ENCODE measurements at places on chromosomes 12 and 14. TPM values are rescaled to one million over a fixed set of nuclear protein-coding genes. Genes with fewer than 3 reads are reported as not detected.

DNA sequence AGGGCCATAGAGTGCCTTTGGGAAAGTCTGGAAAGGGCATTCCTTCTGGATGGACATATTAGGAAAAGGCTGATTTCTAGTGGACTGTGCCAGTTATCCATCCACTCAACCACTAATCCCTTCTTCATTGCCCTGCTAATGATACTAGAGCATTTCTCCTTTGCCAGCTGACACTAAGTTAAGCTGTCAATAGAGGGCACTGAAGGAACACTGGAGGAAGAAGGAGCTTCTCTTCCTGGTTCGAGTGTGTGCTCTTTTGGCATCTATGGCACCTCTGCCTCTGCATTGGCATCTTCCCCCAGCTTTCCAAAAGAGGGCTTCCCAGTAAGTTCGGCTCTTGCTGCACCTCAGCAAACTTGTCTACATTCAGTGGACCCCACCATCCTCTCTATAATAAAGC is 165.4 kb downstream of the DERA start:
- H3K27me3 ChIP-seq, result no peaks in the 10 kb centered on the region
- H3K36me3 ChIP-seq, result no peaks in the 10 kb centered on the region
- DNase-seq, result no peak

DNA sequence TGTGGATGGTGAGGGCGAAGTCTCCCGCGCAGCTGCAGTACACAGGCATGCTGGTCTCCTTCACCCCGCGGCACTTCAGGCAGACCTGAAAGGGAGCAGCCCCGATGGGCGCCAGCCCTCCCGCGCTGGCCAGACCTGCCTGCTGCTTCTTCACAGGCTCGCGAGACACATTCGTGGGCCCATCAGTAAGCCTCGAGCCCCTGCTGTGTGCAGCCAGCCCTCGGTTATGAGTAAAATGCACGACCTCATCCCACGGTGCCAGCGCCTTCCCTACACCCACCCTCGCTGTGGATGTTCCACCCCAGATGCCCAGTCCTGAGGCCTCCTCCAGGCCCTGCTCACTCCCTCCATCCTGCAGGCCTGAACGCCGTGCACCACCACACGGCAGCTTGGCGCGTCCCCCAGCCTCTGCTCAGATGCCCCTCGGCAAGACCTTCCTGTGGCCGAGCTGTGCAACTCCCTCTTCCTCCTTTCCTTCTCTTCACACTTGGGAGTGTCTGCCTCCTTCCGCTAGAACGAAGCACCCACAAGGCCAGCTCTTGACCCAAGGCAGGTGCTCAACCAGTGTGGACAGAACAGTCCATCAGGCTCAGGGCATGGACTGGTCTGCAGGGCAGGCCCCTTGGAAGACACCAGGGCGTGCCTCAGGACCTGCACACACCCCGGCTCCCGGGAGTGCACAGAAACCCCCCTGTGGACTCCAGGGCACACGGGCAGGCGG is 6.5 kb downstream of the P2RX2 start:
- H3K4me3 ChIP-seq, result no peak overlapping the region
- peaks cover 9% of the 10 kb centered on the region for H3K4me1 ChIP-seq
- no peak overlapping the region for H3K27ac ChIP-seq

DNA sequence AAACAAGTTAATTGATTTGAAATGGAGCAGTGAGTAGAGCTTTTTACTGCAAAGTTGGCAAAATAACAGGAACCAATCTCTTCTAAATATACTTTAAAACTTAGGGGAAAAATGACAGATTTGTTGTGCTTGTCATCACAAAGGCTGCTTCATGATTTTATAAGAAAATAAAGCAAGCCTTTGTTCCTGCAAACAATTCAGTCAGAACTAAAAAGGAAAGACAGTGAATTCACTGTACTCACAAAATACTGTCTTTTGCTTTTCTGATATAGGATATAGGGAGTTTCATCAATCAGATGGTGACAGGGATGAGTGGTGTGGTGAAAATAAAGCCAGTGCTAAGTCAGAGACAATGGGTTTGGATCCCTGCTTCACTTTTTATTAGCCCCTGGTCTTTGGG is 126.0 kb downstream of the HELB start:
- no peaks in the 10 kb centered on the region for H3K36me3 ChIP-seq
- H3K4me3 ChIP-seq, result no peak overlapping the region
- no peaks in the 10 kb centered on the region for H3K4me1 ChIP-seq
- peaks cover 11% of the 10 kb centered on the region for H3K27me3 ChIP-seq
- DNase-seq, result no peak
- H3K27ac ChIP-seq, result no peak overlapping the region

- H3K36me3 ChIP-seq, result no peaks in the 10 kb centered on the region
- H3K27ac ChIP-seq, result no peak overlapping the region
- no peak for DNase-seq
- no peaks in the 10 kb centered on the region for H3K27me3 ChIP-seq
- no peak overlapping the region for H3K4me3 ChIP-seq
- peaks cover 19% of the 10 kb centered on the region for H3K4me1 ChIP-seq
Measured at GRCh38 chr12:67354966-67355365, 85.8 kb downstream of the CAND1 start.

DNA sequence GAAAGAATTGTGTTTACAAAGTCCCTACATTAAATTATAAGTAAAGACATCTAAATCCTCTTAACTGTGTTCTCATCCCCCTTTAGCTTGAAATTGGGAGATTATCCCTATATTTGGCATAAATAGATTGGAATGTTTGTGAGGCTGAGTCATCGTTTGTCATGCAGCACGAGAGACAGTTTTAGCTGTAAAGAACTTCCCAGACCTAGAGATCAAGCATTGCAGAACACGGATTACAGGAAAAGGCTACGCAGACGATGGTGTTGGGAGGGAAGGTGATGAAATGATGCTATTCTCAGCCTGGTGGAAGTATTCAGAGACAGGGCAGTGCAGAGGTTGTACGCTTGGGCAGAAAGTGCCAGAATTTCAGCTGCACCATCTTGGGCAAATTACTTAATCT is 93.8 kb downstream of the PTPRB start:
- H3K27ac ChIP-seq, result no peak overlapping the region
- H3K4me3 ChIP-seq, result no peak overlapping the region
- no peak for DNase-seq
- H3K36me3 ChIP-seq, result no peaks in the 10 kb centered on the region

DNA sequence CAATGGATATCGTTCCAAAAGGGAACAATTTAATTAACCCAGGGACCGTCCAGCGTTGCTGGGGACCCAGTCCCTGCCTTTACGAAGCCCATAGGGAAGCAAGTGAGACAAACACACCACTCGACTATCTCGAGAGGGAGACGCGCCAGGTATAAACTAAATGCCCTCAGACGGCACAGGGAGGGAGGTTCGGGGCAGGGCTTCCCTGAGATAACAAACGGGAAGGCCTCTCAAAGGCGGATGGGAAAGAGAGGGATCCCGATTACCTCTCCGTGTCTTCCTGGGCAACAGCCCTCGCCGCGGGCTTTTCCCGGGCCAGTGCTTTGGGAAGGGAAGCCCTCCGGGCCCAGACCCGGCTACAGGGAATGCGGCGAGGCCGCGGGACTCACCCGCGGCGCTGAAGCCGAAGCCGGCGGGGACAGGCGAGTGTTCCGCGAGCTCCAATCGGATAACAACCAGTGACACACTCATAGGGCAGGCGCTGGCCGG is 390 bp downstream of the BRAP start:
- peak overlapping the region; percentile 99 for H3K4me3 ChIP-seq
- peaks cover 28% of the 10 kb centered on the region for H3K36me3 ChIP-seq
- no peaks in the 10 kb centered on the region for H3K27me3 ChIP-seq
- peak overlapping the region; percentile 93 for H3K27ac ChIP-seq
- no peak for DNase-seq

GRCh38 chr12:56601503-56601902 is 28.6 kb downstream of the BAZ2A start:
- peaks cover 89% of the 10 kb centered on the region for H3K36me3 ChIP-seq
- peak overlapping the region; percentile 24 for H3K27ac ChIP-seq
- H3K27me3 ChIP-seq, result no peaks in the 10 kb centered on the region
- H3K4me1 ChIP-seq, result no peaks in the 10 kb centered on the region
- peak; percentile 33 for DNase-seq

GRCh38 chr14:55370883-55371455 is 40.7 kb downstream of the ATG14 start:
- no peaks in the 10 kb centered on the region for H3K27me3 ChIP-seq
- DNase-seq, result no peak
- H3K36me3 ChIP-seq, result peaks cover 38% of the 10 kb centered on the region
- H3K4me1 ChIP-seq, result peaks cover 21% of the 10 kb centered on the region

GRCh38 chr12:89571491-89572195 is 45.8 kb upstream of the POC1B start:
- H3K27me3 ChIP-seq, result no peaks in the 10 kb centered on the region
- peaks cover 2% of the 10 kb centered on the region for H3K4me1 ChIP-seq
- no peaks in the 10 kb centered on the region for H3K36me3 ChIP-seq
- no peak overlapping the region for H3K27ac ChIP-seq
- no peak for DNase-seq

- H3K4me3 ChIP-seq, result no peak overlapping the region
- no peak for DNase-seq
- no peaks in the 10 kb centered on the region for H3K36me3 ChIP-seq
Measured at GRCh38 chr12:26402648-26403047, 207.3 kb downstream of the SSPN start.

DNA sequence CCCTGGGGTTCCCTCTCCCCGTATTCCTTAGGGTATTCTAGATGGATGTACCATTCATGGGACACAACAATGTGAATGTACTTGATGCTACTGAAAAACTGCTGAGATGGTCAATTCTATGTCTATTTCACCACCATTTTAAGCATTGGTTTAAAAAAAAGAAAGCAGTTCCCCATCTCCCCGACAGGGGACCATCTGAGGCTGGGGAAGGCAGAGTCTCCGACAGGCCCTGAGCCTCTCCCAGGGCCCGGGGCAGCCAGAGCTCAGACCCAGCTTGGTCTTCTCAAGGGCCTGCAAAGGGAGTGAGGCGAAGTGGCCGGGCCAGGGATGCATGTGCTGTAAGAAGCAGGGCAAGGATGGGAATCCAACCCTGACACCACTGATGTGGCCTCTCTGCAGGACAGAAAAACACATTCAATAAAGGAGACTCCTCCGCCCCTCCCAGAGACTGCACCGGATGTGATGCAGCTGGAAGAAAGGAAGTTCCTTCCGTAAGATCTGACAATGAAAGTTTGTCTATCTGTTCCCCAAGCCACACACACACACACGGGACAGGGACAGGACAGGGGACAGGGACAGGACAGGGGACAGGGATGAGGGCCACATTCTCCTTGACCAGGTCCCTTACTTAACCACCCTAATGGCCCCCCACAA is 234.1 kb downstream of the BCL11B start:
- H3K36me3 ChIP-seq, result no peaks in the 10 kb centered on the region
- no peak for DNase-seq
- no peaks in the 10 kb centered on the region for H3K4me1 ChIP-seq
- H3K27ac ChIP-seq, result no peak overlapping the region
- no peak overlapping the region for H3K4me3 ChIP-seq
- H3K27me3 ChIP-seq, result no peaks in the 10 kb centered on the region

- no peak overlapping the region for H3K4me3 ChIP-seq
- no peak overlapping the region for H3K27ac ChIP-seq
- DNase-seq, result no peak
- no peaks in the 10 kb centered on the region for H3K27me3 ChIP-seq
- peaks cover 73% of the 10 kb centered on the region for H3K36me3 ChIP-seq
Measured at GRCh38 chr12:68823696-68824095, 15.7 kb downstream of the MDM2 start.

DNA sequence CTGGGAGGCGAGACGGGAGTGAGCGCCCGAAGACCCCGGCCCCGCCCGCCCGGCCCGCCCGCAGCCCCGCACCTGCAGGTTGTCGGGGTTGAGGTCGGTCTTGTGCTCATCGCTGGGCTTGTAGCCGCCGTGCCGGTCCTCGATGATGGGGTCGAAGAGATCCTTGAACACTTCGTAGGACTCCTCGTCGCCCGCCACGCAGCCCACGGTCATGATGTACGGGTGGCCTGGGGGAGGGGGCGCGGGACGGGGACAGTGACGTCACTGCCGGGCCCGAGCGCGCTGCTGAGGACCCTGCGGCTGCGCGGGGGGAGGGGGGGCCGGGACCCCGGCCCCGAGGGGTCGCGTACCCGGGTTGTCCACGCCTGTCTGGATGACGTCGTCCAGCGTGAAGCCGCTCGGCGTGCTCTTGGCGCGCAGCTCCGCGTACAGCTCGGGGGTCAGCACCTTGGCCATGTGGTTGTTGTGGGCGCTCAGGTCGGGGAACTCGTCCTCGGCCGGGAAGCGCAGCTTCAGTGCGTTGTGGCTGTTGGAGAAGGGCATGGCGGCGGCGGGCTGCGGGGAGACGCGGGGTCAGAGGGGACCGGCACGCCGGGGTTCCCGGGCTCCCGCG is 573 bp downstream of the CKB start:
- peaks cover 27% of the 10 kb centered on the region for H3K27me3 ChIP-seq
- H3K27ac ChIP-seq, result no peak overlapping the region
- DNase-seq, result no peak
- peaks cover 14% of the 10 kb centered on the region for H3K4me1 ChIP-seq
- H3K36me3 ChIP-seq, result no peaks in the 10 kb centered on the region

GRCh38 chr12:32390572-32391219 is 8.7 kb upstream of the FGD4 start:
- H3K27ac ChIP-seq, result no peak overlapping the region
- H3K4me1 ChIP-seq, result peaks cover 5% of the 10 kb centered on the region
- H3K4me3 ChIP-seq, result peak overlapping the region; percentile 60
- H3K27me3 ChIP-seq, result peaks cover 2% of the 10 kb centered on the region

- no peak overlapping the region for H3K27ac ChIP-seq
- H3K4me3 ChIP-seq, result no peak overlapping the region
- no peak for DNase-seq
- peaks cover 28% of the 10 kb centered on the region for H3K36me3 ChIP-seq
Measured at GRCh38 chr14:77377502-77377844, 294 bp downstream of the SAMD15 start.

- H3K36me3 ChIP-seq, result no peaks in the 10 kb centered on the region
- DNase-seq, result no peak
- H3K27me3 ChIP-seq, result no peaks in the 10 kb centered on the region
- H3K4me1 ChIP-seq, result peaks cover 37% of the 10 kb centered on the region
- no peak overlapping the region for H3K27ac ChIP-seq
Measured at GRCh38 chr12:116146386-116146785, 131.1 kb downstream of the MED13L start.

DNA sequence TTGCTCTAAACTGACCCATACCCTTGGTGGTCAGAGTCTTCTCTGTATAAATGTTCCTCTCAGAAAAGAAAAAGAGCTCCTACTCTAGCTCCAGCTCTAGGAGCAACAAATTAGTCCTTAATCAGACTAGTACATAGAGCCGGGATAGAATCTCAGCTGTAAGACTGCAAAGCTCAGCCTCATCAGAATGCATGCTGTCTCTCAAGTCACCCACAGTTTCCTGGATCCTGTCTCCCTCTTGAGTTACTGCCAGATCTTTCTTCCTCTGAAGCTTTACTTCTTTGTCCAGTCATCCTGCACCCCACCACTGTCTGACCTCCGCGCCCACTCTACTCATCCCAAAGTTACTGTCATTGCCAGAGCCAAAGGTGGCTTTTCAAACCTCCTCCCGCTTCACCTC is 139.3 kb upstream of the PRMT8 start:
- peaks cover 3% of the 10 kb centered on the region for H3K27me3 ChIP-seq
- DNase-seq, result no peak
- H3K4me1 ChIP-seq, result no peaks in the 10 kb centered on the region
- H3K36me3 ChIP-seq, result no peaks in the 10 kb centered on the region

GRCh38 chr12:40959041-40959440 is 229.1 kb upstream of the PDZRN4 start:
- H3K27ac ChIP-seq, result no peak overlapping the region
- H3K27me3 ChIP-seq, result no peaks in the 10 kb centered on the region
- H3K4me1 ChIP-seq, result no peaks in the 10 kb centered on the region

Gene CD4
- 327 TPM for total RNA-seq

Gene HOXC6
- total RNA-seq, result not detected

Gene GSC
- not detected for total RNA-seq

Gene OR6C2
- total RNA-seq, result not detected

Gene KRT79
- not detected for total RNA-seq

Gene ISM2
- total RNA-seq, result not detected

Gene EFS
- total RNA-seq, result not detected

Measured in activated CD4-positive, alpha-beta memory T cell treated with anti-CD3 and anti-CD28 coated beads, Interleukin-2, amount 10 ng/mL, durations not matched to agents 7 days and 5 days (primary cell).